ENCODE measurements at places on chromosomes 13 and 19. TPM values are rescaled to one million over a fixed set of nuclear protein-coding genes. Genes with fewer than 3 reads are reported as not detected.
A peak's percentile ranks its signal among the peaks of the same experiment; 100 is the strongest.

The PTPRH gene
- 3.8 TPM for total RNA-seq

- no peak for DNase-seq
Measured at GRCh38 chr13:109704771-109705635, 81.4 kb downstream of the IRS2 start.

DNA sequence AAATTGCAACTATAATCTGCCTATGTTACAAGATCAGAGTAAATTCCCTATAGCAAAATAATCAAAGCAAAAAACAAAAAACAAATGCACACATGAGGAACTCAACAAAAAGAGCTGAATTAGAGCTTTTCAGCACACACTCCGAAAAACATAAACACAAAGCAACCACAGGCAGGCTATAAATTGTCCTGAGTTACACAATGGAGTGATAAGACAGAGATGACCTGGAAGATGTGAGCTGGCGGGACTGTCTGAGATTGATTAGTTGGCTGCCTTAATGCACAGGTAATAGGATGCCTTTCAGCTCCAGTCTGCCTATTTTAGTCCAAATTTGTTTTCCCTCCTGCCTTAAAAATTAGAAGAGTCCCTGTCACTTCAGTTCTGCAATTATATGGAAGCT is 159.0 kb upstream of the FNDC3A start:
- DNase-seq, result no peak

GRCh38 chr13:79401259-79402070 is 4.6 kb downstream of the RBM26 start:
- DNase-seq, result no peak

DNA sequence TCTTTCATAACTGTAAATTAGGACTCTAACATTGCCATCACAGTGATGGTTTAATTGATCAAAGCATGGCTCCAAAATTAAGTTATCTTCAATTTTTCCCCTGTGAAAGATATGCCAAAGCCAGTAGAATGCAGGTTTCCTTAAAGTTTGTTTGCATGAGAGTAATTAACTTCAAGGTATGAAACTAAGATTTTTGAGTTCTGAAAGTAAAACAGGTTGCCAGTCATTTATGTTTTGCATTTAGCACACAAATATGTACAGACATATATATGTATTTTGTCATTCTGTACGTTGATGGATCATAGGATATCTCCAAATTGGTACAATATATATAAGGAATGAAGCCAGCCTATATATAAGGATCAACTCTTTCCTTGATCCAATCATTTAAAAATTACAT is 23.6 kb upstream of the NDFIP2 start:
- no peak for DNase-seq

GRCh38 chr13:47433461-47434005 is 536.7 kb upstream of the HTR2A start:
- DNase-seq, result no peak

- no peak for DNase-seq
Measured at GRCh38 chr19:30712431-30713337, 340.5 kb downstream of the ZNF536 start.

GRCh38 chr13:109331011-109331433 is 455.4 kb downstream of the IRS2 start:
- no peak for DNase-seq

DNA sequence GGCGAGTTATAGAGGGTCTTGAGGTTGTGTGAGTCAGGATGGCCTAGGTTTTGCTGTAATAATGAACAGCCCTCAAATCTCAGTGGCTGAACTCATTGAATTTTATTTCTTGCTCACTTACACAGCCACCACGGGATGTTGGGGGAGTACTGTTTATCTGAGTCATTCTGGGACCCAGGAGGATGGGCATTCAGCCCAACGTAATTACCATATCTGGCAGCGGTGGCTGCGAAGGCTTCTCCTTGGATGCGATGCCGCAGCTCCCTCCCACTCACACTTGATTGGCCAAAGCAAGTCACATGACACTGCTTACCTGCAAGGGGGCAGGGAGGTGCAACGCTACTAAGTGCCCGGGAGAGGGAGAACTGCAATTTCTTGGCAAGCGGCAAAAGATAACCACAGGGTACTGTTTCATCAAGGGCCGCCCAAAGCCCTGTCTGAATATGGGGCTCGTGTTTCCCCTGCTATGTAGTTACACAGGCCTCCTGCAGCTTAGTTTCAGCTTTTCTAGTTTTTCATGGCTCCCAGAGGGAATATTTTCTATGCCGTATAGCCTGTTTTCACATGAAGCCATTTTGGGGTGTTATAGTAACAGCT is 19.9 kb downstream of the ZSWIM9 start:
- peak; percentile 51 for DNase-seq

- DNase-seq, result no peak
Measured at GRCh38 chr19:42089191-42089750, 13.3 kb downstream of the ZNF574 start.

- peak; percentile 97 for DNase-seq
Measured at GRCh38 chr19:11380653-11381537, 3.2 kb downstream of the EPOR start.

DNA sequence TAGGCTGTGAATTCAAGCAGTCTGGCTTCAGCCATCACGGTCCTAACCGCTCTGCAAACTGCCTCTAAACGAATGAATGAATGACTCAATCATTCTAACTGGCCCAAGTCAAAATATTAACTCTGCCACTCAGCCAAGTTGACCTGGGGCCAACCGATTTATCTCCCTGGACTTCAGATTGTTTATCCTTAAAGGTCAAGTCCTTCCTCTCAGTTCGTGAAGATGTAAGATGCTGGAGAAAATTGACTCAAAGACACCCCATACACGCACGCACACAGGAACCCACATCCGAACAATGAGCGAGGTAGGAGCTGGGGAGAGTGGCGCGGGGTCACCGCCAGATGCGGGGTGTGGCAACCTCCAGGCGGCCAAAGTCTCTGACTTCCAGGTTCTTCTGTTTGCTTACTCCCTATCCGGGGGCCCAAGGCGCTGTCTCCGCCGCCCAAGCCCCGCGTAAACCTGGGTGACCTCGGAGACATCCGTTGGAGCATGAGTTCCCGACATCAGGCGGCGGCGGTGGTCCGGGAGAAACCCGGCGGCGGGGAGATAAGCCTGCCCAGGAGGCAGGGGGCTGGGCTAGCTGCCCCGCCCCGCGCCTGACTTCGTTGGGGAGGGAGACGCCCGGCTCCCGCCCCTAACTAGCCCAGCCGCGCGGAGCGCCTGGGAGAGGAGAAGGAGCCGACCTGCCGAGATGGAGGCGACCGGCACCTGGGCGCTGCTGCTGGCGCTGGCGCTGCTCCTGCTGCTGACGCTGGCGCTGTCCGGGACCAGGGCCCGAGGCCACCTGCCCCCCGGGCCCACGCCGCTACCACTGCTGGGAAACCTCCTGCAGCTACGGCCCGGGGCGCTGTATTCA is at the start of gene CYP2S1:
CYP2S1 (plus strand) TSS at position 646 of the 856 bp plus-strand sequence; CDS start at position 692, 46 bp downstream.
- DNase-seq, result no peak

The PDCD2L gene
- total RNA-seq, result 54.2 TPM

The ATXN8OS gene
- not detected for total RNA-seq

The ERICH4 gene
- not detected for total RNA-seq

The MAP1S gene
- 14.6 TPM for total RNA-seq

The CYP2A6 gene
- total RNA-seq, result not detected

The CFAP97D2 gene
- total RNA-seq, result not detected

- no peak for DNase-seq
Measured at GRCh38 chr13:112824429-112824828, 134.6 kb downstream of the ATP11A start.

The ZNF430 gene
- 7.2 TPM for total RNA-seq

All from H4 (cell line).